ENCODE measurements at places on chromosomes 7 and 10. TPM values are rescaled to one million over a fixed set of nuclear protein-coding genes. Genes with fewer than 3 reads are reported as not detected.

- no peak for DNase-seq
Observed at GRCh38 chr10:129467359-129468064, 471 bp downstream of the MGMT start.

DNA sequence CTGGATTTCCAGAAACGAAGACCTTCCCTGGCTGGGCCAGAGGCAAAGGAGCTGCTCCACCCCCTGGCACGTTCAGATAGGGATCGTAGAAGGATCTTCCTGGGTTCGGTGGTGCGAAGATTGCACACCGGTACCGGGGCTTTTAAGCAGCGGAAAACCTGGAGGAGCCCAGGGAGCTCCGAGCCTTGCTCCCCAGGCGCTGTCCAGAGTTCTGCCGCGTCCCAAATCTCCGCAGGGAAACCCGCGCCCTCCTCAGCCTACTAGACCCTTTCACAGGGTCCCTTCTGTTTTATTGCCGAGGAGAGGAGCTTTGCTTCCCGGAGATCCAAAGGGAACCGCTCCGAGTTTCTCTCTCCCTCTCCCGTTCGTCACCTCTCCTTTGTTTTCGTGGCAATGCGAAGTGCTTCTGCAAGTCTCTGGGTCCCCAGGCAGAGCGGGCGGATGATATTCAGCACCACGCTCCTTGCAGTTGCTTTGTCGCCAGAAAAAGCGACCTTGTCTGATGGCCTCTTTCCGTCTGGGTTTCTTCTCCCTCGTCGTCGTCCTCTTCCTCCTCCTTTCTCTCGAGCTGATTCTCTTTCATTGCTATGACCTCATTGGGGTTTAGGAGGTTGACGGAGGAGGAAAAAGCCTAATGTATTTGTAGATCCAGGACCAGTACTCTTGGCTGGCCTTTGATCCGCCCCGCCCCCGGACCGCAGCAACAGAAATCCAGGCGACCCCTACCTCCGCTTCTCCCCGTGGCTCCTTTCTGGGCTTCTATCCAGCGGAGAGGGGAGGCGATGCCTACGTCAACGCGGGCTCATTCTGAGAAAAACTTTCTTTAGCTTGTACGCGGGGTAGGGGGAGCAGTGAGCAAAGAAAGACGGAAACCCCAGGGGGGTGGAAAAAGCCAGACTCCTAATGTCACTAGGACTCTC is at the start of gene TMEM196:
Gene TMEM196 (minus strand): TSS at position 777 of the 920 bp plus-strand sequence. CDS start 921 bp downstream, outside the sequence.
- no peak for DNase-seq

DNA sequence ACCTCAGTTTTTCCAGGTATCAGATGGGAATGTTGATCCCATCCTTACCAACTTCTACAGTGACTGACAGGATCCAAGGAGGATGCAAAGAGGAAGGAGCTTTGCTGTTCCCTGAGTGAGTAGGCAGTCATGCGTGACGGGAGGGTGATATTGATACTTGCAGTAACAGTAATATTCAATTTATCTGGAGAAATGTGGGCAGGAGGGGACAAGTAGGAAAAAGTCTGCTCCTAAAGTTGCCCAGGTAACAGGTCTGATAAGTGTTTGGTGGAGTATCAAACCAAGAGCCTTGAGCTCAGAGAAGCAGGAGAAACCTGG is 3.3 kb upstream of the ZCCHC24 start:
- DNase-seq = no peak

- no peak for DNase-seq
Observed at GRCh38 chr7:99669782-99670181, 10.0 kb downstream of the CYP3A5 start.

DNA sequence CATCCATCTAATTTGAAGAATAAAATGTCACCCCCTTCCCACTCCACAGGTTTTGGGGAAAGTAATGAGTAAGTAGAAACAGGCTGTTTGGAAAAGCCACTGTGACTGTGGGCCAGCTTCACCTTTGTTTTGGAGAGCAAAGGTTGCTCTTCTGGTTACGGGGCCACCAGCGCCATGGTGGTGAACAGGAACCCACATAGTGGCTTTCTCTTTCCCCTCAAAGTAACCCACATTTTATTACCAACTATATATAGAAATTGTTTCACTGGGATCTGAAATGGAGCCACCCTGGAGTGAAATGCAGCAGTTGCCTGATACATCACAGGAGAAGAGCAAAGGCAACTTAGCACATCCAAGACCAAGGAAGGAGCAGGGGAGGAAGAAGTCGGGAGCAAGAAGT is 112.3 kb upstream of the EFCAB10 start:
- DNase-seq = no peak

Gene NFE2L3
- 3.1 TPM for total RNA-seq

Gene GPR26
- not detected for total RNA-seq

Gene SEMA3E
- total RNA-seq = 9.1 TPM

Gene DPP6
- 0.69 TPM for total RNA-seq

Gene RNF133
- total RNA-seq = 1.7 TPM
